Activated CD8-positive, alpha-beta T cell treated with anti-CD3 and anti-CD28 coated beads for 36 hours (primary cell): ENCODE measurements at places on chromosomes 1 and 21. TPM values are rescaled to one million over a fixed set of nuclear protein-coding genes. Genes with fewer than 3 reads are reported as not detected.

- no peak overlapping the region for H3K27ac ChIP-seq
- no peak for DNase-seq
- peaks cover 79% of the 10 kb centered on the region for H3K36me3 ChIP-seq
- no peaks in the 10 kb centered on the region for H3K27me3 ChIP-seq
- H3K4me1 ChIP-seq, result peaks cover 35% of the 10 kb centered on the region
These were observed 98.6 kb upstream of the KRTAP19-8 start for GRCh38 chr21:31136891-31137290.

OR10J1 gene
- total RNA-seq, result not detected

GRCh38 chr21:31130821-31131220 lies 92.5 kb upstream of the KRTAP19-8 start:
- H3K36me3 ChIP-seq, result peaks cover 79% of the 10 kb centered on the region
- H3K4me3 ChIP-seq, result no peak overlapping the region
- peaks cover 54% of the 10 kb centered on the region for H3K4me1 ChIP-seq
- DNase-seq, result no peak

S100A12 gene
- total RNA-seq, result not detected

DNA sequence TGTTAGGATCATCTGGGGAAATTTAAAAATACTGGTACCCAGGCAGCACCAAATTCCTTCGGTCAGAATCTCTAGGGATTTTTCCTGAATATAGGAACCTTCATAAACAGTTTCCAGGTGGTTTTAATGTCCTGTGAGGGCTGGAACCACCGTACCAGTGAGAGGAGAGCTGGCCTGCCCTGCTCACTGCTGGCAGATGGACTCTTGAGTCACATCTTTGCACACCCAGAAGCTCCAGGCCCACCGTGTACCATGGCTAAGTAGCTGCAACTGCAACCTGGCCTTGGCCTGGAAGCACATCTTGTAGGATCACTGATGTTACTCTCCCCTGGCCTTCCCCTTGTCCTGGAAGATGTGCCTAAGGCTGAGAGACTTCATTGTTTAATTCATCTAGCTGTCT lies 181.5 kb downstream of the DISC1 start:
- H3K27me3 ChIP-seq, result no peaks in the 10 kb centered on the region
- no peaks in the 10 kb centered on the region for H3K4me1 ChIP-seq
- H3K27ac ChIP-seq, result no peak overlapping the region
- peaks cover 2% of the 10 kb centered on the region for H3K36me3 ChIP-seq
- no peak overlapping the region for H3K4me3 ChIP-seq
- DNase-seq, result no peak

DNA sequence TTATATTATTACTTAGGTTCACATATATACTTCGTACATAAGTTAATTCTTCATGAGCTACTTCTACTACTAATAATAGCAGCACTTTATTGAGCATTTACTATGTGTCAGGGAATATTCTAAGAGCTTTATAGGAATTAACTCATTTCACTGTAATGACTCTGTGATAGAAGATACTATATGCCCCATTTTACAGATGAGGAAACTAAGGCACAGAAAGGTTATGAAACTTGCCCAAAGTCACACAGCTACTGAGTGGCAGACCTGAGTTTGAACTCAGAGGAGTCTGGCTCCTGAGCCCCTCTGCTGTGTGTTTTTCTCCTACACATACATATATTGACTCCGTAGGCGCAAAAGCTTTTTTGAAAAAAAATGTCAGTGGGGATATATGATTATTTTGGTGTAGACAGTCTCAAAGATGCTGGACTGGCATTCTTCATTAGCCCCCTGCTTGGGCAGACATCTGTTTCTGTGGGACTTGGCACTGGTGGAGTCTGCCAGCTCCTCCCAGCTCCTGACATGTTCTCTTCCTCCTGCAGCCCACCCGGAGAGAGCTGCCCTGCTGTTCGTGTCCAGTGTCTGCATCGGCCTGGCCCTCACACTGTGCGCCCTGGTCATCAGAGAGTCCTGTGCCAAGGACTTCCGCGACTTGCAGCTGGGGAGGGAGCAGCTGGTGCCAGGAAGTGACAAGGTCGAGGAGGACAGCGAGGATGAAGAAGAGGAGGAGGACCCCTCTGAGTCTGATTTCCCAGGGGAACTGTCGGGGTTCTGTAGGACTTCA lies 70.9 kb downstream of the TCP10L start:
- H3K4me3 ChIP-seq, result no peak overlapping the region
- H3K27ac ChIP-seq, result no peak overlapping the region

DNA sequence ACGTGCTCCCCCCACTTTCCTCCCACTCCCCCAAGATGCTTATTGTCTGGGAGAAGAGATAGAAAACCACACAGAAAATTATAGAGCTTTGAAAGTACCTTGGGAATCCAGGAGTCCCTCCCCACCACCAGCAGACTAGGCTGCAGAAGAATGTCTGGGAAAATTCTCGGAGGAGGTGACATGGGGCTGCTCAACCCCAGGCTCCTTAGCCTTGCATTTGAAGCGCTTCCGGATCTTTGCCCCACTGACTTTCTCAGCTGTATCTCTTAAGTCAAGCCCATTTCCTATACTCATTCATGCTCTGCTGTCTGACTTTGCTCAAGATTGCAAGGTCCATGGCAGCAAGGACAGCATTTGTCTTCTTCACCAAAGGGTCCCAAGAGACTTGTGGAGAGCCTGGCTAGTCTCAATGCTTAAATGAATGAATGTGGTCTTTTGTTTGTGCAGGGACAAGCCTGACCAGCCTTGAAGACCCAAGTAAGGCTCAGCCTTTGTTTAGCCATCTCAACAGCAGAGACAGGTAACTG lies 38.0 kb downstream of the DNTTIP2 start:
- no peak overlapping the region for H3K4me3 ChIP-seq
- no peak overlapping the region for H3K27ac ChIP-seq
- DNase-seq, result no peak
- peaks cover 13% of the 10 kb centered on the region for H3K4me1 ChIP-seq

GRCh38 chr1:224251741-224252146 lies 68.7 kb downstream of the DEGS1 start:
- no peak overlapping the region for H3K4me3 ChIP-seq
- H3K27me3 ChIP-seq, result no peaks in the 10 kb centered on the region
- no peak for DNase-seq
- H3K36me3 ChIP-seq, result peaks cover 12% of the 10 kb centered on the region
- H3K27ac ChIP-seq, result no peak overlapping the region
- H3K4me1 ChIP-seq, result no peaks in the 10 kb centered on the region

- no peaks in the 10 kb centered on the region for H3K36me3 ChIP-seq
- DNase-seq, result no peak
- H3K27ac ChIP-seq, result no peak overlapping the region
- peaks cover 6% of the 10 kb centered on the region for H3K4me1 ChIP-seq
- H3K27me3 ChIP-seq, result peaks cover 2% of the 10 kb centered on the region
These were observed 55.4 kb downstream of the XCL1 start for GRCh38 chr1:168631671-168632400.

- H3K4me3 ChIP-seq, result no peak overlapping the region
- H3K36me3 ChIP-seq, result no peaks in the 10 kb centered on the region
- no peaks in the 10 kb centered on the region for H3K27me3 ChIP-seq
- H3K27ac ChIP-seq, result no peak overlapping the region
- no peak for DNase-seq
These were observed 482.1 kb upstream of the RGS18 start for GRCh38 chr1:191675856-191676783.

PRR9 gene
- total RNA-seq, result not detected

DNA sequence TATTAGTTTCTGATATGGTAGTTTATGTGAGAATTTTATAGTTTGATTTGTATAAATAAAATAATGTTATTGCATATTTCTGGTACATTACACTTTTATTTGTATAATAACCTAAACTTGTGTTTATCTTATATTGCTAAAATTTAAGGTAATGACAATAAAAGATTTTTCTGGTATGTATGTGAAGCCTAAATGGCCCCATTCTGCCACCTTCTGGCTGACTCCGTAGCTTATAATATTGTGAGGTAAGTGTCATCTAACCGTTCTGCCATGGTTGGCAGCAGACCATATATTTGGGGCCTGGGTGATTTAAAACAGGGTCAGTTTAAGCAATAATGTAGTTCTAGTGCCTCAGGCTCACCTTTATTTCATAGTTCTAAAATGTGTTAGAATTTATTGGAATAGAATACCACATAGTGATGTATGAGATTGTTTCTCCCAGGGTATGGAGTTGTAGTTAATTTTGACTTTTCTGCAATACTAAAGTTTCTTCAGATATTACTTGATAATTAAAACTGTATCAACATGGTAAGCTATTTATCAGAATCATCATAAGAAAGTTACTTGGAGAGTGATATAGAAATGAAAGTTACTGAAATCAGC lies 21.2 kb upstream of the PRKACB start:
- H3K36me3 ChIP-seq, result no peaks in the 10 kb centered on the region
- H3K4me1 ChIP-seq, result peaks cover 5% of the 10 kb centered on the region
- no peak overlapping the region for H3K27ac ChIP-seq
- no peaks in the 10 kb centered on the region for H3K27me3 ChIP-seq

DNA sequence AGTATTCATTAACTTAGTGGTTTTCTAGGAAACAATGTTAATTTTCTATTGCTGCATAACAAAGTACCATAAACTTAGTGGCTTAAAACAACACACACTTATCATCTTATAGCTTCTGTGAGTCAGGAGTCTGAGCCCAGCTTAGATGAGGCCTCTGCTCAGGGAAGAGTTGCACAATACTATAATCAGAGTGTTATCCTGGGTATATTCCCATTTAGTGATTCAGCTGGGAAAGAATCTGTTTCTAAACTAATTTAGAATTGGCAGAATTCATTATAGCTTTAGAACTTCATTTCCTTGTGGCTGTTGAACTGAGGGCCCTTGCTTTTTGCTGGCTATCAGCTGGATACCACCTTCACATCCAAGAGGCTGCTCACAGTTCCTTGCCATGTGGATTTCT lies 515.5 kb downstream of the BRINP3 start:
- H3K4me3 ChIP-seq, result no peak overlapping the region
- no peak for DNase-seq
- no peaks in the 10 kb centered on the region for H3K27me3 ChIP-seq
- no peak overlapping the region for H3K27ac ChIP-seq
- no peaks in the 10 kb centered on the region for H3K36me3 ChIP-seq

NGF gene
- not detected for total RNA-seq

GJA9 gene
- total RNA-seq, result not detected

ACTN2 gene
- 0.18 TPM for total RNA-seq

DNA sequence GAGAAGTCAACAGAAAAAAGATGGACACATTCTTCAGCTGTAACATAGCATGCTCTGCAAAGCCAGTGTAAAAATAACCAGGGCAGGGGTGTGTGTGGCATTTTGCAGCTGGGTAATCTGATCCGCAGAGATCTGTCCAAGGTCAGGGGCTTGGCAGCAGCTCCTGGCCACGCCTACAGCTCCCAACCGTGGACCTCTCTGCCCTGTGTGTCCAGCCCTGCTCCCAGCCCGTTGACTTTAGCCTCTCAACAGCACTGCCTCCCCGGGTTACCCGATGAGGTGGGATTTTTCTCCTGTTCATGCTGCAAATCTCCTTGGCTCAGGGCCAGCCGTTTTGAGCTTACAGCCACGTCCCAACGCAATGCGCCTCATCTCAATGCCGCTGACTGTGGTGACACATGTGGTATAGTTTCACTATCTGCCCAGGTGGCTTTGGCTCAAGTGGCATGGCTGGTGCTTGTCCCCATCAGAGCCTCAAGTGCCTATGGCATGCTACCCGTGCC lies 68.1 kb downstream of the VWA5B1 start:
- DNase-seq, result no peak
- H3K27me3 ChIP-seq, result peaks cover 42% of the 10 kb centered on the region
- H3K4me1 ChIP-seq, result peaks cover 15% of the 10 kb centered on the region
- no peak overlapping the region for H3K4me3 ChIP-seq

RCAN3 gene
- 56.8 TPM for total RNA-seq

- H3K36me3 ChIP-seq, result peaks cover 80% of the 10 kb centered on the region
- peaks cover 86% of the 10 kb centered on the region for H3K4me1 ChIP-seq
- DNase-seq, result no peak
- H3K27ac ChIP-seq, result peak overlapping the region; percentile 90
These were observed 37.4 kb downstream of the PTPRC start for GRCh38 chr1:198676253-198676652.

ADGRL4 gene
- not detected for total RNA-seq

SYT14 gene
- not detected for total RNA-seq

DNA sequence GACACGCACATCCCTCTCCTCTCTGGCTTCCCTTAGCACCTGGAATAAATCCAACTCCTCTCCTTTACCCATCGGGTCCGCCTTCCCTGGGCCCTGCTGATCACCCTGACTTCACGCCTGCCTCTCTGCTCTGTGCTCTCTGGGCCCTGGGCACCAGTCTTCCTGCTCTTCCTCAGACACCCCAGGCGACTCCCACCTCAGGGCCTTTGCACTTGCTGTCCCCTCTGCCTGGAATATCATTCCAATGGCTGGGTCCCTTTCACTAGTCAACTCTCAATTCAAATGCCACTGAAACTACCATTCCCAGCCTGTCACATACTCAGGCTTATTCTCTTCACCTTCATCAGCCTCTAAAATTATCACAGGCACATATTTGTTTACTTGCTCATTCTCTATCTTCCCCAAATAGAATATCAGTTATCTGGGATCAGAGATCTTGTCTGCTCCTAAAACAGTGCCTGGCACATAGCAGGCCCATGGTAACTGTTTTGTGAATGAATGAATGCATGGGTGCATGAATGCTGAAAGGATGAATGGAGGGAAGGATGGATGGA lies 27.2 kb upstream of the SELENON start:
- no peak for DNase-seq
- peaks cover 9% of the 10 kb centered on the region for H3K36me3 ChIP-seq
- no peak overlapping the region for H3K4me3 ChIP-seq
- no peaks in the 10 kb centered on the region for H3K27me3 ChIP-seq
- peaks cover 72% of the 10 kb centered on the region for H3K4me1 ChIP-seq
- H3K27ac ChIP-seq, result no peak overlapping the region

OR6N2 gene
- total RNA-seq, result not detected

B3GALT2 gene
- total RNA-seq, result 0.18 TPM

CD1B gene
- not detected for total RNA-seq

DNA sequence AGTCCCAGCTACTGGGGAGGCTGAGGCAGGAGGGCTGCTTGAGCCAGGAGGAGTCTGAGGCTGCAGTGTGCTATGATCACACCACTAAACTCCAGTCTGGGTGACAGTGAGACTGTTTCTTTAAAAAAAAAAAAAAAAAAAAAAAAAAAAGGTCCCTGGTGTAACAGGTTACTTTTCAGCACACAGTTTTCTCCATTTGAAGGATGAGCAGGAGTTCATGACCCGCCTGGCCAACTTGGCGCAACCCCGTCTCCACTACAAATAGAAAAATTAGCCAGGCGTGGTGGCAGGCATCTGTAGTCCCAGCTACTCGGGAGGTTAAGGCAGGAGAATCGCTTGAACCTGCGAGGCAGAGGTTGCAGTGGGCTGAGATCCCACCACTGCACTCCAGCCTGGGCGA lies 12.4 kb downstream of the HNRNPR start:
- no peak overlapping the region for H3K4me3 ChIP-seq
- no peak overlapping the region for H3K27ac ChIP-seq

SLC44A5 gene
- 0.11 TPM for total RNA-seq

CFHR5 gene
- not detected for total RNA-seq

DNA sequence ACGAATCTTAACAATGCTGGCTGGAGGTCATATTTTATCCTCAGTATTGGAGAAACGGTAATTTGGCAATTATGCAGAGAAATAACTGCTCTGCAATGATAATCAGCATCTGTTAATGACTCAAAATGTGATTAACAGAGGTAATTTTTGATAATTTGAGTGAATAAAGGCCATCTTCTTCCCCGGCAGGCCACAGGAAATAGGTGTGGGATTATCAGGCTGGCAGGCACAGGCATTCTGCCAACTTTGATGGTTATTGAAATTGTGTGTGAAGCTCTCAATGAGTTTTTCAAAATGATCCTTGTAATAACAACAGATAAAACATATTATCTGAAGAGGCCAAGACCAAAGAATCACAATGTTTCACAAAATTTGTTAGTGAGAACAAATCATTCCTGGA lies 309.0 kb downstream of the PTGER3 start:
- H3K36me3 ChIP-seq, result no peaks in the 10 kb centered on the region
- no peaks in the 10 kb centered on the region for H3K4me1 ChIP-seq
- no peaks in the 10 kb centered on the region for H3K27me3 ChIP-seq
- no peak for DNase-seq

TSHB gene
- total RNA-seq, result not detected
